ENCODE measurements at places on chromosomes 3 and 15.

DNA sequence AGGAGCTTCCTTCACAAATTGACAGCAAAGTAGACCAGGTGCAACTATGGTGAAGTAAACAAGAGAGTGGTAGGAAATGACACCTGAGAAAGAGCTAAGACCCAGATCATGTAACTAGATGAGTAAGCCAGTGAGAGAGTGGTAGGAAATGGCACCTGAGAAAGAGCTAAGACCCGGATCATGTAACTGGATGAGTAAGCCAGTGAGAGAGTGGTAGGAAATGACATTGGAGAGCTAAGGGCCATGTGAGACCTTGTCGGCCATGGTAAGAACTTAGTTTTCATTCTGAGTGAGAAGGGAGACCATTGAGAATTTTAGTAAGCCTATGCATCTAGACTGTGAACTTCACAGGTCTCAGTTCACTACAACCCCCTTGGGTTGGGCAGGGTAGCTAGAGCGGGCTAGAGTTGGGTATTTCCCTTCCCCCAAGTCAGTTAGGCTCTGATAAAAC, 5.4 kb upstream of the SENP7 start:
- no peak for DNase-seq

- DNase-seq = no peak
Measured at GRCh38 chr3:190618330-190619030, 104.6 kb downstream of the IL1RAP start.

- no peak for DNase-seq
Measured at GRCh38 chr3:117550766-117551165, 841.2 kb downstream of the TUSC7 start.

- DNase-seq = no peak
Measured at GRCh38 chr3:77134769-77135168, 94.9 kb downstream of the ROBO2 start.

GRCh38 chr3:149163066-149163465, 33.6 kb downstream of the HPS3 start:
- DNase-seq = no peak

DNA sequence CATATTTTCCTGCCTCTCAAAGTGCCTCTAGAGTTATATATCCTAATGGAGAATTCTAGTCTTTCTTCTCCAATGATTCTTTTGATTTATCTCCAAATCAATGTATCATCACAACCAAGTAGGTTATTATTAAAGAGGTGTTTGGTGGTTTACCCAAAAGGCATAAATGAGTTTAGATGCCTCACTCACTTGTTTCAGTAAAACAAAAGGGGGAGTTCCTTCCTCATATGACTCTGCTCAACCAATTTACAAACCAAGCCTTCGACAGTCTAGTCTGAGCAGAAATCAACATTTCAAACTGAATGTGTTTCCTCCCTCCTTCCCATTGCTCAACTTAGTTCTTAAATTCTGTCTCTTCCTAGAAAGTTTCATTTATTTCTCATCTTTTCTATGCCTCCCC, 116.5 kb downstream of the TNIK start:
- DNase-seq = no peak

DNA sequence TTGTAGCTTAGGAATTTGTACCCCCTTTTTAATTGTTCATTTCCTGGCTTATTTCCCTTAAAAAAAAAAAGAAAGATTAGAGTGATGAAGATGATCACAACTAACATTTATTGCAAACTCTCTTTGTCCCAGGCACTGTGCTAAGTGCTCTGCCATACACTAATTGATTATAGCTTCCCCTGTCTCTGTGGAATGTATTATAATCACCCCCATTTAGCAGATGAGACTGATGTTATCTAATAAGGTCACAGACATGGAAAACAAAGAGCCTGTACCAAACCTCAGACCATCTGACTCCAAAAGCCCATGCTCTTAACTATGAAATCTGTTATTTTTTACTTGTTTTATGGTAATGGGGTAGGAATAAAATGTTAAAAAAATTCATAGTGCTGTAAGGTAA, 53.1 kb downstream of the TRAK1 start:
- no peak for DNase-seq

Measured in stimulated activated CD4-positive, alpha-beta T cell treated with anti-CD3 and anti-CD28 coated beads, TNF-alpha, amount 100 ng/mL, for 48 hours (primary cell).